Inflammatory macrophage treated with lipopolysaccharide for 4 hours (primary cell): ENCODE measurements at places on chromosomes 6 and 20.

GRCh38 chr6:22142856-22143255 lies 154.0 kb downstream of the PRL start:
- DNase-seq, result no peak

GRCh38 chr20:31674895-31675827 lies 37.4 kb downstream of the COX4I2 start:
- peak; percentile 97 for DNase-seq

DNA sequence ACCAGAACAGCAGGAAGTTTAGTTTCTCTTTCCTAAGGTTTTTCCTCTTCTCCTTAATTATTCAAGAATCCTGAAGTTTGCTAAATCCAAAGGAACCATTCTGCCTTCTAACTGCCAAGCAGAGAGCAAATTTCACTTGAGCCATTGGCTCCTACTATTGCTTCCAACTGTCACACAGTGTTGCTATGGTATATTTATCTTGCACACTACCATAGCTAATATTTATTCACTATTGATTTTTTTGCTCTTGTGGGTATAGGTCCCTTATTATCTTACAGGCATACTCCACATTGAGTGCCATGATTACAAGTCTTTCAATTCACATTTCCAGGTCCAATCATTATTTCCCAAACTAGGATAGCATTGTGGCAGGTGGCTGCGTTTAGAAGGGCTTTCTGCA lies 266.7 kb upstream of the FLRT3 start:
- DNase-seq, result no peak

DNA sequence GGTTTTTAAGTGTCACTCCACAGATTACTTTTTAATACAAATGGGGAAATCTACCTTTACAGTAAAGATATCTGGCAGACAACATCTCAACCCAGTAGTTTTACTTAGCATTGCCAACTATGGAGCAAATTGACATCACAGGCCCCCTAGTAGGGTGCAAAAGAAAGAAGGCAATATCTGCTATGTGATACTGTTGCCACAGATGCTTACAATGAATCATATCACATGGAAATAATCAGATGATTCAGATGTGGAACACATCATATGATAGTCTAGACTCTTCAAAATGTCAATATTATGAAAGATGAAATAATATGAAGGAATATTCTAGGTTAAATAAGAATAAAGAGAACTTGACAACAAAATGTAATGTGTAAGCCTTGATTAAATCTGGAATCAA lies 322.5 kb downstream of the BMP2 start:
- peak; percentile 1 for DNase-seq

GRCh38 chr20:53642196-53643030 lies 48.8 kb upstream of the ZNF217 start:
- peak; percentile 82 for DNase-seq

- DNase-seq, result no peak
These were observed 38.3 kb upstream of the MYLK2 start for GRCh38 chr20:31780839-31781238.

DNA sequence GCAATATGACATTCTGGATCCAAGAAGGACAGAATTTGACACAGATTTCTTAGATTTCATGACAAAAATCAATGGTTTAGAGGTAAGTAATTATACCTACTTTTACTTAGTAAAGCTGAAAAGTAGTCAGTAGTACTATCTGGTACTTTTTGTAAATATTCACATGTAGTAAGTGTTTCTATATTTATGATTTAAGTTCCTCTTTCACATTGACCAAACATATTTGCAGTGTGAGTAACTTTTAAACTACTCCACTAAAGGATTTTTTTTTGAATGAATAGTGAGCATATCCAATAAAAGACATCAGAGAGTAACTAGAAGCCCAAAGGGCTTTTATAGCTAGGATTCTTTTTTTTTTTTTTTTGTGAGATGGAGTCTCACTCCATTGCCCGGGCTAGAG lies 60.8 kb downstream of the DNAH8 start:
- peak; percentile 73 for DNase-seq

DNA sequence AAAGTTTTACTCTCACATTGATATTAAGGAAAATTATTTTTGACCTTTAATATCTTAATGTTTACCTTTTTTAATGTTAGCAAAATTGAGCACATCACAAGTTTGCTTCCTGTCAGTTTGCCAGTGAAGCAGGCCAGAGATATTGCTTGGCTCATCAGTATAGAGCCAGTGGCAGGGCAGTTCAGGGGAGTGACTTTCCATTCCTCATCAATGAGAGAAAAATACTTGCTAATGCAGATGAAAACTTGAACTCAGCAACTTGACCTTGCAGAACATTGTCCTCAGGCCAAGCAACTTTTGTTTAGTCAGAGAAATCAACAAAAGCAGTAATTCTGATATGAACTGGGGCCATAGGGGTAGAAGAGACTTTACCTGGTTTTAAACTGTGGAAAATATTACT lies 6.9 kb downstream of the TAB2 start:
- DNase-seq, result no peak

- DNase-seq, result no peak
These were observed 13.0 kb downstream of the RPL10A start for GRCh38 chr6:35481226-35481625.

DNA sequence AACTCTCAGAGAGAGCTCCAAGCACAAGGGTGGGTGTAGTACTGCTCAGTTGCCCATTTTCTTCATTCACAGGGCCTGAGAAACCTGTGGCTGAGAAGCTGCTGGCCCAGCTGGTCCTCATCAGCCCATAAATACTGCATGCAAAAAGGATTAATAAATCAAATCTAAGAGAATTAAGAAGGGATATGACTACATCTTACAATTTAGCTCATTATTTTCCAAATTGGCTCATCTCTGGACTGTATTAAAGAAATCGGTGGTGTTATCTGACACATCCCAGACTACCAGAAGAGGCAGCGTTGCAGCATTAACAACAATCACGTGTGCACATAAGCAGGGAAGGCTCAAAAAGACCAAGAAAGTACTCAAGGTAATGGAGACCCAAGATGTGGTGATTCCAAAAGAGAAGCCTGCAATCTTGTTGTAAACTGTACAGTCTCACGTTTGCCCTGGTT lies 90.7 kb downstream of the CD24 start:
- no peak for DNase-seq

GRCh38 chr6:19759117-19759880 lies 77.9 kb upstream of the ID4 start:
- DNase-seq, result no peak

- no peak for DNase-seq
These were observed 89.4 kb downstream of the HS3ST5 start for GRCh38 chr6:114253431-114253830.

GRCh38 chr6:5706124-5707033 lies 300.3 kb downstream of the NRN1 start:
- no peak for DNase-seq

GRCh38 chr20:48923149-48923718 lies 1.7 kb downstream of the ARFGEF2 start:
- DNase-seq, result no peak

GRCh38 chr6:132734694-132735236 lies 20.9 kb upstream of the VNN1 start:
- peak; percentile 88 for DNase-seq

- no peak for DNase-seq
These were observed 578.2 kb upstream of the NRSN1 start for GRCh38 chr6:23547851-23548250.
